Neural crest cell (in vitro differentiated cells): ENCODE measurements at places on chromosomes 7 and 10. TPM values are rescaled to one million over a fixed set of nuclear protein-coding genes. Genes with fewer than 3 reads are reported as not detected.

DNA sequence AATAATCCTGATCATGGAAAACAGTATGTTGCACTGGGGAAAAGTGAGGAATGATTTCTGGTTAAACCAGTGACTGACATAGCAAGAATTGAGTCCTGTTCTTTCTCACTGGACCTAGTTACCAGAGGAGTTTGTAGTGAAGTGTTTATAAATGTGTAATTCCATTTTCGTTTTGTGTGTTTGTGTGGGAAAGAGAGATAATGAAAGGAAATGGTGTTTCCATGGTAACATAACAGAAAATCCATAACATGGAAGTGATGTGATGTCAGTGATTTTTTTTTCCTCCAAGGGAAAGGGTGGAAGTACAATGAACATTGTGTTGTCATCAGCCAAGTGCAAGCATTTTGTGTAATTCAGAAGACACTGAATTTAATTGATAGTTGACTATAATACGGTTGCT, 283.9 kb downstream of the PLXDC2 start:
- no peaks in the 10 kb centered on the region for H3K27me3 ChIP-seq
- no peak overlapping the region for H3K4me3 ChIP-seq
- no peak overlapping the region for H3K27ac ChIP-seq
- no peak for DNase-seq
- H3K4me1 ChIP-seq, result peaks cover 8% of the 10 kb centered on the region

CCDC3 gene
- total RNA-seq, result 6.1 and 6.4 TPM in 2 replicates

- H3K4me1 ChIP-seq, result peaks cover 53% of the 10 kb centered on the region
- H3K4me3 ChIP-seq, result peak overlapping the region; percentile 95
- peaks cover 74% of the 10 kb centered on the region for H3K27me3 ChIP-seq
- H3K36me3 ChIP-seq, result no peaks in the 10 kb centered on the region
- no peak for DNase-seq
- H3K27ac ChIP-seq, result peak overlapping the region; percentile 57
Measured at GRCh38 chr7:20797462-20798080, 10.9 kb upstream of the SP8 start.

- peaks cover 19% of the 10 kb centered on the region for H3K4me1 ChIP-seq
- DNase-seq, result peak; percentile 38
- H3K4me3 ChIP-seq, result peak overlapping the region; percentile 16
- no peaks in the 10 kb centered on the region for H3K36me3 ChIP-seq
- H3K27me3 ChIP-seq, result no peaks in the 10 kb centered on the region
Measured at GRCh38 chr10:29857843-29858701, 201.3 kb downstream of the JCAD start.

DNA sequence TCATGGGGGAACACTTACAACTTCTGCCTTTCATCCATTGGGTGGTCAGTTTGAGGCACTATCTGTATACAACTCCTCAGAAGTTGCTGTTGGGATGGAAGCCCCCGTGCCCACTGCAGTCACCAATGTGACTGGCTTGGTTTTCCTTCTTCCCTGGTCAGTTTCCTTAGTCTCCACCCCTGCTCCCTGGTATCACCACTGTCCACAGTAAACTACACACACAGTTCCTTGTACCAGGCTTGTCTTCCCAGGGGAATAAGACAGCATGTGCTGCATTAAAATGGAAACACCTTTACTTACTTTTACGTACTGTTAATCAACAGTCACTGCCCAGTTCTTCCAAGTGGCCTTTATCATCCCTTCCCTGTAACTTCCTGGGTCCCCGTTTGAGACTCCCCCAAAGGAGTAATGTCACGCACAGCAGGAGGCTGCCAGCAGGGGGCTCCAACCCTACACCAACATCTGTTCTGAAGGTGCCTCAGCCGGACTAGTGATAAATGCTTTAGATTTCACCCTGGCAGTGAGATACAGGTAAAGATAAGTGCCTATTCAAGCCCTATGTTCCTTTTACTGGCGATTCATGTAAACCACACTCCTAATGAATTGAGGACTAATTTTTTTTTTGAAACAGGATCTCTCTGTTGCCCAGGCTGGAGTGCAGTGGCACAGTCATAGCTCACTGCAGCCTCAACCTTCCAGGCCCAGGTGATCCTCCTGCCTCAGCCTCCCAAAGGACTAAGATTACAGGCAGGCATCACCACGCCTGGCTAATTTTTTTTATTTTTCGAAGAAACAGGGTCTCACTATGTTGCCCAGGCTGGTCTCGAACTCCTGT, 45.3 kb upstream of the PIK3AP1 start:
- peak; percentile 60 for DNase-seq
- H3K27me3 ChIP-seq, result peaks cover 3% of the 10 kb centered on the region

CSGALNACT2 gene
- 13.1 and 14.6 TPM in 2 replicates for total RNA-seq

- no peak overlapping the region for H3K4me3 ChIP-seq
- H3K27me3 ChIP-seq, result peaks cover 70% of the 10 kb centered on the region
- no peaks in the 10 kb centered on the region for H3K36me3 ChIP-seq
- H3K27ac ChIP-seq, result no peak overlapping the region
Measured at GRCh38 chr10:123574109-123574698, 92.0 kb upstream of the GPR26 start.

ELMO1 gene
- total RNA-seq, result 6.8 and 7.4 TPM in 2 replicates

- peaks cover 12% of the 10 kb centered on the region for H3K4me1 ChIP-seq
- no peak overlapping the region for H3K27ac ChIP-seq
- DNase-seq, result no peak
- H3K36me3 ChIP-seq, result peaks cover 10% of the 10 kb centered on the region
- no peak overlapping the region for H3K4me3 ChIP-seq
Measured at GRCh38 chr7:672891-673290, 53.6 kb upstream of the DNAAF5 start.

DNA sequence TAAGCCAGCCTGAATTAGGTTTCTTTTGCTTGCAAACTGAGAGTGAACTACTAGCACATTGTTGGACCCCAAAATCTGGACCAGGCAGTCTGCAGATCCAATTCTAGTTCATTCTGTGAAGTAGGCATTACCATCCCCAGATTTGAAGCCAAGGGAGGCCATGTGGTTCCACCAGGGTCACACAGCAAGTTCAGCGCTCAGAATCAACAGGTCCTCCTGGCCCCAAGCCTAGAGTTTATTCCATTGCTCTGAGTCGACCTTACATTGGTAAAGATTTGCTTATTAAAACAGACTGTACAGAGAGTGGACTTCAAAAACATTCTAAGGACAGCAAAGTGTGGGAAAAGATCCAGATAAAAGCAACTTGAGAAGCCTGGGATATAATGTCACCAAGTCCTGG, 50.9 kb downstream of the AFAP1L2 start:
- H3K27ac ChIP-seq, result no peak overlapping the region
- DNase-seq, result no peak
- peaks cover 49% of the 10 kb centered on the region for H3K4me1 ChIP-seq
- no peaks in the 10 kb centered on the region for H3K27me3 ChIP-seq
- no peak overlapping the region for H3K4me3 ChIP-seq

DNA sequence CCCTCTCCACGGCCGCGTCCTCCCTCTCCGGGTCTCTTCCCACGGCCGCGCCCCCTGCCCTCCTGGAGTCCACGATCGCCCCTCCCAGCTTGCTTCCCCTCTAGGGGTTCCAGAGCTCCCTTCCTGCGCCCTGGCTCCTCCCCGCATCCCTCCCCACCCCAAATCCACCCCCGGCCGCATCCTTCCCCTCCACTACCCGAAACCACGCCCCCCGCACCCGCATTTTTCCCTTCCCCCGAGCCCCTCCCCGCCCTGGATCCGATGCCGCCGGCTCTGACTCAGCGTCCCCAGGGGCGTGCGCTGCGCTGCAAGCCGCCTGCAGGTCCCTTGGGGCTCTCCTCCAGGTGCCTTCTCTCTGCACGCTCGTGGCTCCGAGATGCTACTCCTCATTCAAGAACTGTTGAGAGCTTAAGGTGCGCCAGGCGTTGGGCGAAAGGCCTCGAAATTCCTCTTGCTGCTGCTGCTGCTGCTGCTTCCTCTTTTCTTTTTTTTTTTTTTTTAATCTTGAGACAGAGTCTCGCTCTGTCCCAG, 372 bp upstream of the TMEM130 start:
- H3K4me1 ChIP-seq, result no peaks in the 10 kb centered on the region
- H3K36me3 ChIP-seq, result no peaks in the 10 kb centered on the region
- no peak overlapping the region for H3K27ac ChIP-seq
- H3K27me3 ChIP-seq, result peaks cover 63% of the 10 kb centered on the region

LRRC61 gene
- 23.2 and 26.3 TPM in 2 replicates for total RNA-seq

GPC2 gene
- total RNA-seq, result 97.8 and 106 TPM in 2 replicates

DNA sequence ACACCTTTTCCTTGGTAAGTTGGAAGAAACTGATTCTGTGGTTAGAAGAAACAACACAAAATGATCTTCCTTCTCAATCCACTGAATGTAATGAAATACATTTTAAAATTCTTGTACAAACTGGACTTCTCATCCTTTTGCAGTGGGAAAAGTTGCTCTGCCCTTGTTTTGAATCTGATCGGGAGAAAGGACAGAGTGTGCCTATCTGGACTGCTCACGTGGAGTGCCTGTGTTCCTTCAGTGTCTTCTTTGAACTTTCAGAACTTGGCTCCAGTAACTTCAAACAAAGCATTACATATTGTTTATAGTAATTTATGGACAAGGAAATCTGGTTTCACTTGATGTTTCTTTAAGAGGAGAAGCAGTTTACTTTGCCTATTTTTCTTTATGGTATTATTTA, 17.1 kb downstream of the SLC26A3 start:
- no peak overlapping the region for H3K27ac ChIP-seq
- DNase-seq, result no peak
- H3K4me3 ChIP-seq, result no peak overlapping the region
- H3K36me3 ChIP-seq, result no peaks in the 10 kb centered on the region

SMC3 gene
- total RNA-seq, result 87.8 and 89.5 TPM in 2 replicates

- H3K4me1 ChIP-seq, result no peaks in the 10 kb centered on the region
- H3K27ac ChIP-seq, result no peak overlapping the region
- H3K27me3 ChIP-seq, result peaks cover 3% of the 10 kb centered on the region
- no peak for DNase-seq
- H3K36me3 ChIP-seq, result no peaks in the 10 kb centered on the region
- H3K4me3 ChIP-seq, result no peak overlapping the region
Measured at GRCh38 chr7:148579366-148579765, 11.2 kb upstream of the C7orf33 start.

GRCh38 chr7:112788778-112789343, 1.3 kb downstream of the TMEM168 start:
- H3K4me3 ChIP-seq, result peak overlapping the region; percentile 89
- peaks cover 35% of the 10 kb centered on the region for H3K4me1 ChIP-seq
- H3K27me3 ChIP-seq, result no peaks in the 10 kb centered on the region
- no peak overlapping the region for H3K27ac ChIP-seq
- peaks cover 22% of the 10 kb centered on the region for H3K36me3 ChIP-seq
- DNase-seq, result no peak

FAM3C gene
- total RNA-seq, result 47.5 and 49.1 TPM in 2 replicates

- H3K27ac ChIP-seq, result no peak overlapping the region
- H3K36me3 ChIP-seq, result no peaks in the 10 kb centered on the region
- no peaks in the 10 kb centered on the region for H3K27me3 ChIP-seq
- no peak overlapping the region for H3K4me3 ChIP-seq
Measured at GRCh38 chr10:81248886-81249285, 626.1 kb upstream of the NRG3 start.
